ENCODE measurements at places on chromosomes 6 and 20.

DNA sequence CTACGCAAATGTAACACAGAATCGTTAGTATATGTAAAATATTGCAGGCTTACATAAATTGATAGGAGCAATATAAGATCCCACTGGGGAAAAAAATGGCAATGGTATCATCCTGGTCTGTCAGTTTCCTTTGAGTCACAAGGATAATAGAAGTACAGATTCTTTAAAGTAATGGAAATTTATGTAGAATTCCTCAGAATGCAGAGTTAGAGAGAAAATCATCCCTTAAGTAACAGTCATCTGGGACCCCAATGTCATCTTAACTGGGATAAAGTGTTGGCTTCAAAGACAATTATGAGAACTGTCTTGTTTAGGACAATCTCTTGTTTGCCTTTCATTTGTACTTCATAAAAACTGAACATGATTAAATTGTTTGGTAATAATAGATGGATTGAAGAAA is 34.5 kb upstream of the PDE7B start:
- no peak for DNase-seq

DNA sequence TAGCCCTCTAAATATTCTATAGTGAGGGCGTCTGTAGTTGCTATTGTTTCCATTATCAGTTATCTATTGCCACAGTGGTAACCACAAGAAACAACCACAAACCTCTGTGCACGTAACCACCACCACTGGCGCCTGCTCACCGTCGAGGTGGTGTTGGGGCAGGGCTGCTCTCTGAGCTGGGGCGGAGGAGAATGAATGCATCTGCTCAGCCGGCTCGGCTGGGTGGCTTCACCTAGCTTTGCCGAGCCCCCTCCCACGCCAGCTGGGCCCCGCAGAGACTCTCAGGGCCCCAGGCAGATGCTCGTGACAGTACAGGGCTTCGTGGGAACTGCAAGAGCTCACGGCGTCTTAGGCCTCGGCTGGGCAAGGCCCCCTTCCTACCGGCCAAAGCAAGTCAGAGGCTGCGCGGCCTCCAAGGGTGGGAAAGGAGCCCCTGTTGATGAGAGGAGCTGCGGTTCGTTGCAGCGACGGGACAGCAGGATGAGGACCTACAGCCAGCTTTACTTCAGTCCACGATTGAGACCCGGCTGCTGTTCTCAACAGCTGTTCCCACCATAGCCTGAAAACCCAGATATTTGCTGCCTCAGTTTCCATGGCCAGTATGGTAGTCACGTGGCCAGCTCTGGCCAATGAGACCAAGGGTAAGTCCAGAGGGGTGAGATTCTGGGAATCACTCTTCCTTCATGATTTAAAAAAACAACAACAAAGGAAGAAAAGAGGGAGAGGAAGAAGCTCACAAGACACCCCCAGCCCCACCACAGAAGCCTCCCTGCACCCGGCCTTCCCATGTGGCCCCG is 120.2 kb upstream of the AFDN start:
- DNase-seq: no peak

DNA sequence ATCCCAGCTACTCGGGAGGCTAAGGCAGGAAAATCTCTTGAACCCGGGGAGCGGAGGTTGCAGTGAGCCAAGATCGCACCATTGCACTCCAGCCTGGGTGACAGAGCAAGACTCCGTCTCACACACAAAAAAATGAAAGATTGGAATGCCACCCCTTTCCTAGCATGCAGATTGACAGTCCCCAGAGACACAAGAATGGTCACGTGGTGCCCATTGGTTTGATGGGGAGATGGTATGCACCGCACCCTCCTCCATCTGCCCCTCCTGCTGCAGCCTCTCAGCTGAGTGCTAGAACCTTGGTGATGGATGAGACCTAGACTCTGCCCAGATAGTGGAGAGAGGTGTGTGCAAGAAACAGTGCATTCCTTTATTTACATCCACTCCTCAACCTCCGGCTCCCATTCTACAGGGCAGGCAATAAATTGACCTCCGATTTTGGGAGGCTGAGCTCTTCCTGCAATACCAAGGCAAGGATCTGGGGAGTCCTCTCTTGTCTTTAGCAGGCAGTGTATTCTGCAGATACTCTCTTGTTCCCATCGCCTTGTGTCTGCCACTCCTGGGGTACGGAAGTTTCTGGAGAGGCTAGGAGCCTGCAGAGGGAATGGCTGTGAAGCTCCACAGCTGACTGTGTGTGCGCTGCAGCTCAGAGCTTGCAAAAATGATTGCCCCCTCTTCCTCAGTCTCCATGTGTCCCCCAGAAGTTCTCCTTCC is 1.1 kb upstream of the RNF24 start:
- DNase-seq: no peak

DNA sequence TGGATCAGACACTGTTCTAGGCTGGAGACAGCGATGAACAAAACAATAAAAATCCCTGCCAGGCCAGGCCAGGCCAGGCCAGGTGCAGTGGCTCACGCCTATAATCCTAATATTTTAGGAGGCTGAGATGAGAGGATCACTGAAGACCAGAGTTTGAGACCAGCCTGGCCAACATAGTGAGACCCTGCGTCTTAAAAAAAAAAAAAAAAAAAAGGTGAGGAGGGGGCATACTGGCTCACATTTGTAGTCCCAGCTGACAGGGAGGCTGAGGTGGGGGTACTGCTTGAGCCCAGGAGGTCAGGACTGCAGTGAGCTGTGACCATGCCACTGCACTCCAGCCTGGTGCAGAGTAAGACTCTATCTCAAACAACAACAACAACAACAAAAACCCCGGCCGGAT is 4.5 kb downstream of the MUCL3 start:
- DNase-seq: no peak

DNA sequence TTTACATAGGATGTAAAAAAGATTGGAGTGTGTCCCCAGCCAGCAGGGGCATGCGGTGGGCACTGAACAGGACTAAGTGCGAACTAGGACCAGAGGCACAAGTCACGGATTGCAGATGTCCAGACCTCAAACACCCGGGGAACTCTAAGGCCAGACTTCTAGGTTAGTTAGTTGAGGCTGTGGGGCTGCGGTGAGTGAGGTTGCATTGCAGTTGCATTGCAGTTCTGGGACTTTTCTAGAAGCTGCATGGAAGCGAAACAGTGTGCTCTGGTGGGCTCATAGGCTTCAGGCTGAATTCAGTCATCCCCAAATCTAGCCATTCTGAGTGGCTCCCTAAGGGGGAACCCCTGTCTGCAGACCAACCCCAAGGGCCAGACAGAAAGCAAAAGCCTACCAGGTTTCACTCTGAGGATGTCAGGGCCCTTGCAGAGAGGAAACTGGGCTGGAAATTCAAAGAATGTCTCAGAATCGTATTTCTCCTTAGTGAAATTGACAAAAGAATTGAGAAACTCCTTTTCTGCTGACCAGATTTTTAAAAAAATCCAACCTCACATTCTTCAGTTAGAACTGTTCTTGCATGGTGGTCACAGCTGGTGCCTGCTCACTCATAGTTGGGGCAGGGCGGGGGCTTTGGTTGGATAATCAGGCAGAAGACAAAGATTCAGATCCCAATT is 182.8 kb downstream of the ZDHHC14 start:
- no peak for DNase-seq

- peak; percentile 84 for DNase-seq
Measured at GRCh38 chr20:52191916-52192718, 538 bp upstream of the ZFP64 start.

Data from RWPE2 (cell line).